Activated CD4-positive, CD25-positive, alpha-beta regulatory T cell (primary cell): ENCODE measurements at places on chromosomes 4 and X.
A peak's percentile ranks its signal among the peaks of the same experiment; 100 is the strongest.

- DNase-seq, result no peak
Measured at GRCh38 chrX:23633834-23634580, 33.3 kb upstream of the PRDX4 start.

GRCh38 chr4:74309223-74309622 is 953 bp downstream of the EPGN start:
- DNase-seq, result no peak

GRCh38 chrX:109890910-109891502 is 111.9 kb upstream of the TMEM164 start:
- DNase-seq, result peak; percentile 1

DNA sequence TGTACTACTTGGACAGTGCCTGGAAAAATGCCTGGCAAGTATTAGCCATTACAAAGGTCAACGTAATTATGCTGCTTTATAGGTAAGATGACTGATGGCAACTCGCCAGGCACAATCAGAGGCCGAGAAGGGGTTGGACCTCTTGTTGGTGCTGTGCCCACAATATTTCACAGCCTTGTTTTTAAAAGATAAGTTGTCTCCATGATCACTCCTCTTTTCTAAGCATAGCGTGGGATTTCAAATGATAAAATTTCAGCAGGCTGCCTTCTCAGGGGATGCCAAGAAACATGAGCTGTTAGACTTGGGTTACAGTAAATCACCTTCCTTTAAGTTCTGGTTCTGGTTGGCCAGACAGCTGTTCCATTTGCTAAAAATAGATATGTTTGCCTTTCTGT is 26.9 kb downstream of the HOPX start:
- no peak for DNase-seq

DNA sequence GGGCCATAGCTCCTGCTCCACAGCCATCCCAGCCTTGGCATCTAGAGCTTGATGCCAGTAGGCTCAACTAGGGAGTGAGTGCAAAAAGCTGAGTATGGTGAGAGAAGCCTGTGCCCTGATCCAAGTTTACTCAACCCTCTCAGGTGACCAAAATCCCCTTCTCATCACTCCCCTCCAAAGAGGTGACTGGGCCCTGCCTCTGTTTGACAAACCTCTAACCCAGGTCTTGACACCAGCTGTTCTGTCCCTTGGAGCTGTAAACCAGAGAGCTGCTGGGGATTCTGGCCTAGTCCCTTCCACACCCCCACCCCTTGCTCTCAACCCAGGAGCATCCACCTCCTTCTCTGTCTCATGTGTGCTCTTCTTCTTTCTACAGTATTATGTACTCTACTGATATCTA is 73.5 kb downstream of the MSN start:
- no peak for DNase-seq

GRCh38 chr4:83860200-83860599 is 324.3 kb downstream of the GPAT3 start:
- no peak for DNase-seq

- DNase-seq, result no peak
Measured at GRCh38 chr4:7873881-7874280, 65.8 kb downstream of the AFAP1 start.

GRCh38 chr4:10737337-10737736 is 52.8 kb upstream of the CLNK start:
- DNase-seq, result no peak

- DNase-seq, result no peak
Measured at GRCh38 chr4:138300616-138301015, 58.5 kb upstream of the SLC7A11 start.

- no peak for DNase-seq
Measured at GRCh38 chr4:8643441-8643840, 50.9 kb downstream of the CPZ start.

GRCh38 chr4:185903205-185903604 is 91.2 kb upstream of the SORBS2 start:
- no peak for DNase-seq

- DNase-seq, result no peak
Measured at GRCh38 chrX:22987452-22987851, 12.3 kb upstream of the DDX53 start.

DNA sequence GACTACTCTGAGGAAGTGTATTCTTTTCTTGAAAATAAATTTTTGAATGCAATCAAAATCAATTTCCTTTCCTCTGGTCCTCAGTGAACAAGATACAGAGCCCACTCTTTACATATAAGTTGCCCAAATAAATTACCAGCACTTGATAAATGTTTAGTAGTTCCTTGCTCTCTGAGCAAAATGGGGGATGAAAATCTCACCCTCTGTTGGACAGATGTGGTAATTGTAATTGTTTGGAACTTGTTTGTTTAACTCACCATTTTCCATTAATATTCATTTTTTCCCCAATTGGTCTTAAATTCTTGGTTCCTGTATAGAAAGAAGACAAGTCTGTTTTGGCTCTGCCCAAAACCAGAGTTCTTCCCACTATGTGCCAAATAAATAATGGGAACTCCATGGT is 146.3 kb downstream of the LDB2 start:
- DNase-seq, result no peak

DNA sequence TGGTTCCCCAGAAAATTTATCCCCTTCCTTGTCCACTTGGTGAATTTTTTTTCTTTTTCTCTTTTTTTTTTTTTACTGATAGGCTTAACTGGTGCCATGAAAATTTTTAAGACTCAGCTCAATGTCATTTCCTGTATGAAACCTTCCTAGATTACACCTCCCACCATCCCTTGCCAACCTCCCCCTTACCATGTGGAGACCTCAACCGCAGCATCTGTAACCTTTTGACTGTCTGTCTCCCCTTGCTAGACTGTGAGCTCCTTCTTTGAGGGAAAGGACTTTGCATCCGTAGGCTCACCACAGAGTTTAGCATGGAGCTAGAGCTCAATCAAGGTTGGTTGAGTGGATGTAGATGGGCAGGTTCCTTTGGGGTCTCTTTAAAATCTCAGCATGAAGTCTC is 5.2 kb upstream of the PGRMC1 start:
- no peak for DNase-seq

- DNase-seq, result no peak
Measured at GRCh38 chr4:182194091-182194824, 48.9 kb upstream of the TENM3 start.

DNA sequence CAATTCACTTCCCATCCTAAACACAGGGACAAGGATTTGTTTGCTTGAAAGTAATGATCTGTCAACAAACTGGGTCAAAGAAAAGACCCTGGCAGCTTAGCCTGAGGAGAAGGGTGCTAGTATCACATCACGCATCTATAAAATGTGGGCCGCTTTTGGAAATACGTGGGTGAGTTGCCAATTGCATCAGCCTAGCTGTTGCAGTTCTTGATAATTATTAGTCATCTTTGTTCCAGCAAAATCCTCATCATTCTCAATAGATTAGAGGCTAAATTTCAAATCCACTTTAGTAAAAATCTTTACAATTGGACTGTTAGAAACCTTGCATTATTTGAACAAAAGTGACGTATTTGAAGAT is 33.6 kb upstream of the TAPT1 start:
- DNase-seq, result no peak

DNA sequence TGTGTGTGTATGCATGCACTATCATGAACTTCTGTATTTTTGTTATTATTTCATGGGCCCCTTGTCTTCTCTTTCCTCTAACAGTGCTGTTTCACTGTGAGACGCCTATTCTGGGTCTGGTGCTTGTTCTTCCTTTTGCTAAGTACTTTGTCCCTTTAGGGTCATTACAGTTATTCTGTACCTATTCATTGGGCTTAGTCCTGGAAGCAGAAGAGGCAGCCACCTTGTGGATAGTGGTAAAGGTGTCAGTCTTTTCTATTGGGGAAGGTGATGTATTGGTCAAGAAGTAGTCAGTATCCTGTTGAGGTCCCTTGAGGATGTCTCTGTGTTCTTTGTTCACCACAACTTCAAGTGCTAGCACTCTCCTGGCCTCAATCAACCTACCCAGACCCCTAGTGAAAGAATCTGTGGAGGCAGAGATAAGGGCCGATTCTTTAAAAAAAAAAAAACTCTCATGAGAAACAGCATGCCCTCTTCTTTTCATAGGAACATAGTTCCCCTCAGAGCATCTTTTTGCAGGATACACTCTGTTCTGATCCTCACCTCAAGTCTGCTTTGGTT is 593.8 kb downstream of the SPRY1 start:
- DNase-seq, result no peak

GRCh38 chrX:9396930-9397329 is 67.9 kb upstream of the TBL1X start:
- DNase-seq, result no peak

- DNase-seq, result no peak
Measured at GRCh38 chr4:10639664-10640063, 44.9 kb downstream of the CLNK start.

GRCh38 chr4:85740431-85740861 is 265.5 kb downstream of the ARHGAP24 start:
- DNase-seq, result no peak

GRCh38 chrX:13690836-13691235 is 1.9 kb downstream of the RAB9A start:
- no peak for DNase-seq
